Gastrocnemius medialis (tissue), 4 donors: ENCODE measurements at places on chromosomes 5 and 9. TPM values are rescaled to one million over a fixed set of nuclear protein-coding genes. Genes with fewer than 3 reads are reported as not detected.

DNA sequence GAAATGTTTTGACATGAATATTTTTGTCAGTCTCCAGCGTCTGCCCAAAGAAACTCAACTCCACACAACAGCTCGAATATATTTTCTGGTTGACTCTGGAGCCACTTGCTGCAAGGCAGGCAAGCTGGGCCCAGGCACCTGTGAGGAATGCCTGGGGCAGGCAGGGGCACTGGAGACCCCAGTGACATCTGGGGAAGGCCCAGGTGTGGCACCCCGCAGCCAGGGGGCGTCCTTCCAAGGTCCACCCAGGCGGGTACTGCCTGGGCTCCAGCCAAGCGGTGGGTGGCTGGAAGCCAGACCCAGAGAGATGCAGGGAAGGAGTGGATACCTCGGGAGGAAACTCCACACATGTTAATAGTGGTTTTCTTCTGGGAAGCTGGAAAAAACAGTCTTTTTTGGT lies 125.9 kb downstream of the PHF2 start:
- H3K27ac ChIP-seq, result no peak overlapping the region
- H3K4me3 ChIP-seq, result no peak overlapping the region
- H3K27me3 ChIP-seq, result no peaks in the 10 kb centered on the region
- no peaks in the 10 kb centered on the region for H3K36me3 ChIP-seq
- H3K4me1 ChIP-seq, result no peaks in the 10 kb centered on the region
- no peak for DNase-seq

DNA sequence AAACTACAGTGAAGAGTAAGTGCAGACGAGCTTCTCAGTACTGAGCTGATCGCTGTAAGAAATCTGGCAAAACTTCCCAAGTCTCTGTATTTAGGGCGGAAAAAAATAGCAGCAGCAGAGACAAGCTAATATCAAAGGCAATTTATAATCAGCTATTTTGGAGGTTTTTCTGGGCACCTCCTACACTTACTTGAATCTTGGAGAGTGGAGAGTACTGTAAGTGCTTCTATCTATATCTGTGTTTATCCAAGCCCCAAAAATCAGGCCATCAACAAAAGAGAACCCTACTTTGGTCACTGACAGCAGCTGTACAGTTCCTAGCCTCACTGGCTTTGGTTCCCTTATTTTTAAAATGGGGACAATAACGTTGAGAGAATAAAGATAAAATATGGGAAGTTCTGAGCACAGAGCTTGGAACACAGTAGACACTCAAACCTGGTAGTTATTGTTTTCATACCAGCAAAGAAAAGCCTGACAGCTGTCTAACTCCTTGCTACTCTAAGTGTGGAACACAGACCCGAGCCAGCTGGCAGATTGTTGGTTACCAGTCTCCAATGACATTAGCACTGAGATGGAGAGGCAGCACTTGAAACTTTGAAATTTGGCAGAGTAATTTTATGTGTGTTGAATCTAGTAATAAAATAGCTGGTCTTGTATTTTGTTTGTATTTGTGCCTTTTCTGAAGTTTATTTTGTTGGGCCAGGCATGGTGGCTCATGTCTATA lies 96.0 kb upstream of the SLC28A3 start:
- no peak for DNase-seq
- no peaks in the 10 kb centered on the region for H3K36me3 ChIP-seq
- H3K4me1 ChIP-seq, result no peaks in the 10 kb centered on the region
- no peaks in the 10 kb centered on the region for H3K27me3 ChIP-seq
- no peak overlapping the region for H3K27ac ChIP-seq
- H3K4me3 ChIP-seq, result no peak overlapping the region

DNA sequence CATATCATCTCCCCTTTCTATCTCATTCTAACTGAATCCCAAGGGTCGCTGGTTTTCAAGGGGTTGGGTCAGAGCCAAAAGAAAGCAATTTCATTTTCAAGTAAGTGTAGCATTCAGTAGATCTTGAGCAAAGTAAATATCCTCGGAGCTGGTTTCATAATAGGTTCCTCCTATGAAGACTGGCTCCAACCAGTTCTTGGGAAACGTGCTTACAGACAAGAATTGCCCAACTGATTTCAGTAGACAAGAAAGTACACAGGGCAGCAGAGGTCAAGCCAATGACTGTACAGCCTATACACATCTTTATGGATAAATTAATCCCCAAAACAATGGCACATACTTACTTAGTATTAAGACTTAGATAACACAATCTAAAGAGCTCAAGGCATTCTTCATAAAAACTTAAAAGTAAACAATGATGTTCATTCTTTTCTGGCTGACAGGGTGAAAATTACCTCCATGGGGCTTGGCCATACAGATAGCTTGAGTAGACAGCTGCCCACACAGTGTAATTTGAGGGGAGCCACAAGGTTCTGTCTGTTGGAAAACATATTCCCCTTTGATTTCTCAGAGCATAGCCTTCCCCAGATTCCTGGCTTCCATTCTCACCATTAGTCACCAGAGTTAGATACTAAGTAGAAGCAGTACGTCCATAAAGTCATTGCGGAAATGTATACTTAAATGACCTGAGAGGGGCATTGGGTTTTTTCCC lies 163.9 kb downstream of the ARRDC3 start:
- no peaks in the 10 kb centered on the region for H3K27me3 ChIP-seq
- peak overlapping the region; percentile 34 for H3K27ac ChIP-seq
- H3K4me3 ChIP-seq, result no peak overlapping the region

DNA sequence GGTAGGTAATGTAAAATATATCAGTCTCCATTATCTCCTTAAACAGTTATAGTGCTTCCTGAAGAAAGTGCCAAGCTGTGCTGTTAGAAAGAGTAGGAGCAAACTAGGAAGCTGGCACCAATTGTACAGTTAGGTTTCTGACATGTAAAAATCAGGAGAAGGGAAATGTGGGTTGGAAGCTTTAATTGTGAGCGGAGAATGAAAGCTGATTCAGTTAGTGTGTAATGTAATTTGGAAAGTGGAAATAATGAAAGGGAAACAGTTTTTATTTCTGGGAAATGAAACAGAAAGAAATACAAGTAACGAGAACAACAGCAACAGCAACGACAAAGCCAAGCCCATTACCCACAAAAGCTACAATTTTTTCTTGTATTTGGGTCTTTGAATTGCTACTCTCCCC lies 48.8 kb upstream of the JAK2 start:
- H3K4me1 ChIP-seq, result peaks cover 46% of the 10 kb centered on the region
- no peaks in the 10 kb centered on the region for H3K27me3 ChIP-seq
- H3K27ac ChIP-seq, result peak overlapping the region; percentile 31
- H3K36me3 ChIP-seq, result no peaks in the 10 kb centered on the region
- H3K4me3 ChIP-seq, result no peak overlapping the region

DNA sequence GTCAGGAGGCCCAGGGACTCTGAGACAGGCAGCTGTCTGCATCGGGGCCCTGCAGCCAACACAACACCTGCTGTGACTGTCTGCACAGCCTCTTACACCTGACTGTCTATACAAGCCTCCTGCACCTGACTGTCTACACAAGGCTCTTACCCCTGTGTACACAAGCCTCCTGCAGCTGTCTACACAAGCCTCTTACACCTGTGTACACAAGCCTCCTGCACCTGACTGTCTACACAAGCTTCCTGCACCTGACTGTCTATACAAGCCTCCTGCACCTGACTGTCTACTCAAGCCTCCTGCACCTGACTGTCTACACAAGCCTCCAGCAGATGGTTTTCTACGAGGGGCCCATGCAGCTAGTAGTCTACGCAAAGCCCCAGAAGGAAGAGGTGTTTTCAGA lies 18.6 kb downstream of the IRX2 start:
- H3K4me3 ChIP-seq, result no peak overlapping the region
- H3K36me3 ChIP-seq, result no peaks in the 10 kb centered on the region
- DNase-seq, result no peak
- H3K27me3 ChIP-seq, result peaks cover 3% of the 10 kb centered on the region
- H3K4me1 ChIP-seq, result no peaks in the 10 kb centered on the region
- no peak overlapping the region for H3K27ac ChIP-seq

DNA sequence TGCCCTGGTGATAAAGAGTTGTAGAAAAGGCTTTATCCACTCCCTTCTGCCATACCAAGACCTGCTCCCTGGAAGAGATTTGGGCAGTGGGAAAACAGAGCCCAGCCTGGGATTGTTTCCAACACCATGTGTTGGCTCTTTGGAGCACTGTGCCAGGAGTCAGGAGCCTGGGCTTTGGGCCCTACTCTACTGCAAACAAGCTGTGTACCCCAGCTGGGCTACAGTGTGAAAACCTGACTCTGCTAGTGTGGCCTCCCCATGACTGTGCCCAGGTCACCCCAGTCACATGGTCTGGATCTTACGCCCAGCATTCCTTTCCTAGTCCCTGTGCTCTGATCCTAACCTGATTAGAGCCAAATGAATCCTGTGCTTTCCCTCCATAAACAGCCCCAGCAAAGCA lies 39.3 kb upstream of the SHB start:
- H3K27me3 ChIP-seq, result no peaks in the 10 kb centered on the region
- no peak for DNase-seq
- H3K4me3 ChIP-seq, result no peak overlapping the region
- no peaks in the 10 kb centered on the region for H3K36me3 ChIP-seq
- H3K27ac ChIP-seq, result no peak overlapping the region

DNA sequence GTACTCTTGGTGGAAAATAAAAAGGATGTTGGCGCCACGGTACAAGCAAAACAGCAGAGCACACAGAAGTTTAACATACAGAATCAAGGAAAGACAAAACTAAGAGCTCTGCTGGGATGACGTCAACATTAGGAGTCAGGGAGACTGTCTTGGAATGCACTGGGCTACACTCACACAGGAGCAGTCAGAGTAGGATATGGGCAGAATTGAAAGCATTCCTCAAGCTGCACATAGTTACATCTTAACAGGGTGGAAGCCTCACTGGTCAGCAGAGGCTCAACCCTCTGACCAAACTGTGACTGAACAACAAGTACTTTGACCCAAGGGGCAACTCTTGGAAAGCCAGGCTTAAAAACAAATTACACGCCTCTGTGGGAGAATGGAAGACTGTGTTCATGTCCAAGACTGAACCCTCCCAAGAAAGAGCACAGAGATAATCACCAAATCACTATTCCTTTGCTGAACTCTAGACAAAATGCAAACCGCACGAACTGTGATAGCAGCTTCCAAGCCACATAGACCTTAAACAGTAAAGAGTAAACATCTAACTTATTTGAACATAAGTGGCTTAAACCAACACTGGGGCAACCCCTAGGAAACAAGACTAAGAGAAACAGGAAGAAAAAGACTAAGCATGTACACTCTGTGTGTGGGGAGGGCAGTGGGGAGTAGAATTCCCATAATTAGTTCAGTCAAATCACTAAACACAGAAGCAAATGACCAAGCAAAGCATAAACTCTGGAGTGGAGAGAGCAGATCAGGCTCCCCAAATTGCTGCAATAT lies 772.7 kb downstream of the PRELID2 start:
- H3K27ac ChIP-seq, result no peak overlapping the region
- H3K27me3 ChIP-seq, result no peaks in the 10 kb centered on the region
- DNase-seq, result no peak
- no peaks in the 10 kb centered on the region for H3K36me3 ChIP-seq
- H3K4me3 ChIP-seq, result no peak overlapping the region
- no peaks in the 10 kb centered on the region for H3K4me1 ChIP-seq

DNA sequence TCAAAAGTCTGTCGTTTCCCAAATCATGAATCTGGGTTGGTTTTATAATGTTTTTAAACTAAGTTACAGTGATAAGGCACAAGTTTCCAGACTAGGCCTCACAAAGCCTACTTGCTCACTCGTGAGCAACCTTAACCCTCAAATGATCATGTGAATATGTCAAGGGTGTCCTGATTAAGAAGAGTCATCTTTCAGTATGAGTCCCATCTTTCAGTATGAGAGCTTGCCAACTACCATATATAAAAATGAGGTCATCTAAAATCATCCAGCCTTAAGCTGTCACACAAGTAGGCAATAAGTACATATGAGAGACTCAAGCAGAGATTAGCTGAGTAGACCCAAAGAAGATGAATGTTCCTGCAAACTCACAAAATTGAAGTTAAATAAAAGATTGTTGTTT lies 668.4 kb upstream of the FAM174A start:
- no peaks in the 10 kb centered on the region for H3K27me3 ChIP-seq
- no peaks in the 10 kb centered on the region for H3K4me1 ChIP-seq
- DNase-seq, result no peak
- no peaks in the 10 kb centered on the region for H3K36me3 ChIP-seq

- no peak for DNase-seq
- H3K27me3 ChIP-seq, result no peaks in the 10 kb centered on the region
- no peak overlapping the region for H3K27ac ChIP-seq
- no peak overlapping the region for H3K4me3 ChIP-seq
- H3K36me3 ChIP-seq, result no peaks in the 10 kb centered on the region
- no peaks in the 10 kb centered on the region for H3K4me1 ChIP-seq
Measured at GRCh38 chr9:34737677-34738260, 27.8 kb upstream of the CCL21 start.

DNA sequence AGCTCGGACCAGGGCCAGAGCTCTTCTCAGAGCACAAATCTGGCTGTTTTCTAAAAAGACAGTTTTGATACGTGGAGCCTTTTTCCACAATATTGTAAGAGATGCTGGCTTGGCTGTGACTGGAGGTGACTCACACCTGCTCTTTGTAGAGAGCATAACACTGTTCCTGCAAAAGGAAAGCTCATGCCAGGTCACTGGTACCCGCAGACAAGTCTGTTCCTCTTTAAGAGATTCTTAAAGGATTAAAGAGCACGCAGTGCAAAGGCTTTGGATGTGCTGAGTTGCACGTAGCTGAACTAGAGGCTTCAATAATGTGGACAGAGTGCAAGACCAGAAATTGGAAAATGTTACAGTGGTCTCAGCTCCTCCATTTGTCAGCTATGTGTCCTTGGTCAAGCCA lies 19.0 kb downstream of the ACTL7B start:
- H3K27me3 ChIP-seq, result no peaks in the 10 kb centered on the region
- H3K4me1 ChIP-seq, result no peaks in the 10 kb centered on the region
- H3K4me3 ChIP-seq, result no peak overlapping the region

TSLP gene
- 0.58 TPM for total RNA-seq

PLAC8L1 gene
- total RNA-seq, result not detected

ANKRD31 gene
- total RNA-seq, result not detected

SURF4 gene
- total RNA-seq, result 77.6 TPM

NR2F1 gene
- total RNA-seq, result not detected

BAAT gene
- total RNA-seq, result not detected

PDCD1LG2 gene
- total RNA-seq, result 1.8 TPM

TERT gene
- total RNA-seq, result not detected

POU4F3 gene
- total RNA-seq, result not detected

INSL6 gene
- total RNA-seq, result not detected

IFNA13 gene
- not detected for total RNA-seq

EIF4E1B gene
- total RNA-seq, result not detected
